ENCODE measurements at places on chromosomes 5 and 9.

- DNase-seq, result no peak
Measured at GRCh38 chr9:90770182-90770738, 31.4 kb upstream of the SYK start.

DNA sequence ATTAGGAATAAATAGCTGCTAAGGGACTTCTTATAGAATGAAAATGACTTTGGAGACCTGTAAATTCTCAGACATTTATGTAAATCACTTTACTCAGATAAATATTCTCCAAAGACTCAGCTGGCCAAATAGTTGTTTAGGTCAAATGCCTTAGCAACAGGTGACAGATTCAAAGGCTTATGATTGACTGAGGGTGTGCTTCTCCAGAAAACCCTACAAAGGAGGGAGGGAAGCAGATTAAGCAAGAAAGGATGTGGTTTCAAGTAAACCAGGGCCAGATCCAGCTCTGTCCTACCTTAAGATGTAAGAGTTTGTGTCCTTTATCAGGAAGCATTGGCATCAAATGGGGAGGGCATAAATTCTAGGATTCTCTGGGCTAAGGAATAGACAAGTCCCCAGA is 433.0 kb downstream of the TLE1 start:
- DNase-seq, result no peak

GRCh38 chr5:60365001-60365400 is 335.0 kb downstream of the DEPDC1B start:
- no peak for DNase-seq

DNA sequence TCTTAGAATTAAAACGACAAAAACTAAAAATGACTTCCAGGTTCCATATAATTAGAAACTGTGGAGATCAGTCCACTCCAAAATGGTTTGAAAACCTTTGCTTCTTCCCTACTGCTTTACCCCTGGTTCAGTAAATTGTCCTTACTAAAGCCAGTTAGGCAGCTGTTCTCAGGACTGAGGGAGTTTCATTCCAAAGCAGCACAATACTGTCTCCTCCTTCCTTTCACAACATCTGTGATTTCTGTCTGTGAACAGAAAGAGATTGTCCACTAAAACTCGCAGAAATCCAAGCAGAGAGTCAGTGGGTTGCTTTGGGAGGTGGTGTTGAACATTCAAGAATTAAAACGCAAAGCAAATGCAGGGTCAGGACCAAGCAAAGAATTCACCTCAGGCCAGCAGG is 740.8 kb upstream of the ZNF608 start:
- no peak for DNase-seq

- DNase-seq, result no peak
Measured at GRCh38 chr5:123785162-123786071, 273.4 kb downstream of the CSNK1G3 start.

GRCh38 chr9:111992523-111992922 is 95.9 kb downstream of the UGCG start:
- no peak for DNase-seq

DNA sequence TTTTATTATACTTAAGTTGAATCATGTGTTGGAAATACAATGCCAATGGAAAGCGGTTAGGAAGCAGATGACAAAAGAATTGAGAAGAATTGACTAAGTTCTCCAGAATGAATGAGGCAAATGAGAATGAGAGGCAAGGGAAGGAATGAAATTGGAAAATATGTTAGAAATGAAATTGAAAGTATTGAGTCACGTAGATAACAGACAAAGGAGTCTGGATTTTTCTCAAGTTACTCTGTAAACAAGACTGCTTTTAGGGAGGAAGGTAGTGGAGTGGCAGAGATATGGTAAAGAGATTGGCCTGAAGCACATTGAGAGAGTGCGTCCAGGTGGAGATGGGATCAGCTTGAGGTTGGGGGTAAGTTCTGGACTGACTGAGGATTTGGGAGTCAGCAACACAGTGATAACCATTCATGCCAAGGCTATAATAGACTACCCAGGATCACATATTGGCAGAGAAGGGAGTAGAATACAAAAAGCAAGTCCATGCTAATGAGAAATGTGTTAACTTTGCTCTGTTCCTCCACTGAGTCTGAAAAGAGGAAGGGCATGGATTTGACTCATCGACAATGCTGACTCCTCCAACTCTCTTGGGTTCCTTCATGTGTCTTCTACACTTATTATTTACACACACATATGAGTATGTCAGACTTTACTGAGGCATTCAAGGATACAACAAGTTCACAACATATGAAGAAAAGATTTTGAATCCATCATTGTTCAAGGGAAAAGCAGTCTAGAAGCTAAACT is 814.2 kb upstream of the ZNF608 start:
- DNase-seq, result no peak

- DNase-seq, result peak; percentile 35
Measured at GRCh38 chr5:174301848-174302625, 256.5 kb downstream of the NSG2 start.

GRCh38 chr5:148085977-148086705 is 22.4 kb downstream of the SPINK5 start:
- no peak for DNase-seq

DNA sequence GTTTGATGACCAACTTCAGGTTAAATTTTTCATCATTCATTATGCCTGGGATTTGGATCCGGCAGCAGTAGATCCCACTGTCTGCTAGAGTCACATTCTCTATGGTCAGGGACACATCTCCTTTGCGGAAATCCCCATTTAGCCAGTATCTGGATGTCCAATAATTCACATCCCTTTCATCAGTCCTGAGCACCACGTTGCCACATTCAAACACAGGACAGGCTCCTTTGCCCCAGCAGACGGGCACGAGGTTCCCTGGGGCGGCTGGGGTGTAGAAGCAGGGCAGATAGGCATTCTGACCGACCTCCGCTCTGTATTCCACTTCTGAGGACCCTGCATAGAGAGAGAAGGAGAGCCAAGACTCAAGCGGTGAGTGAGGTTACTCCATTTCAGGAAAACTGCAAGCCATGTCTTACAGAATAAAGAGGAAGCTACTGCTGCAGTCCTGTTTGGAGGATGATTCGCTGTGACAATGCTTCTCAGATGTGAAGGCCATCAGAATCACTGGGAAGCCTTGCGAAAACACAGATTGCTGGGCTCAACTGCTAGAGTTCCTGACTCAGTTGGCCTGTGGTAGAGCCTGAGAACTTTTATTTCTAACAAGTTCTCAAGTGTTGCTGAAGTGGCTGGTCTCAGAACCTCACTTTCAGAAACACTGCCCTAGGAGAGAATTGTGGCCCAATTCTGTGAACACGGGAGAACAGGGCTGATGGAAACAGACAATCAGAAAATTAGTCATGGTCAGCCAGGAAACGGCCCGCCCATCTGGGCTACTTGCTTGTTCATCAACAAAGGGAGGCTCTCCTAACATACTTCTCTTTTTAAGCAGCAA is 2.0 kb downstream of the HAVCR2 start:
- no peak for DNase-seq

- DNase-seq, result no peak
Measured at GRCh38 chr5:37568018-37568753, 189.1 kb downstream of the WDR70 start.

DNA sequence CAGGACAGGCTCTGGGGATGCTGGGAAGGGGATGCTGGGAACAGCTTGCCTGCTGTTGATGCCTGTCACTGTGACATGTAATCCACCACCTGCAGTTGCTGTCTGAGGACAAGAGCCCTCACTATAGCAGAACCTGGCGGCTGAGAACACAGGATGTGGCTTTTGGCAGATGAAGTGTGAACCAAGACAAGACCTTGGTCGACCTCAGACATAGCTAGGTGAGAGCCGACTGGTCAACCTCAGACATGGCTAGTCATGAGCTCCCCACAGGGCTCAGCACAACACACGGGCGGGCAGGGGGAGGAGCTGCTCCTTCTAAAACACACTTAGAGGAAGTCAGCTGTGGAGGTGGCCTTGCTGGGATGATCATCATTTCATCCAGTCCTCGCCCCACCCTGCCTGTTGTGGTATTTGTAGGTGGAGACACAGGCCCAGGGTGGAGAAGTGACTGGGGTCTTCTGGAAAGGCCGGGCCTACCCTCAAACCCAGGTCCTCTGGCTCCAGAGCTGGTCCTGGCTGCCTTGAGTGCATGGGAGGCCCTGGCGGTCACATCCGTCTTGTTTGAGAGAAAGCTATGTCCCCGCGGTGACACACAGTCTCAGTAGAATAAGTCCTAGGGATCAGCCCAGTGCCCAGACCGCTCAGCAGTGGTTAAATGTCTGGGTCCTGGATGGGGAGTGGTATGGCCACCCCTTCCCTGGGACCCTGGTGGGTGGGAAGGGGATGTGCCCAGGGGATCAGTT is 6.1 kb downstream of the SUSD3 start:
- peak; percentile 63 for DNase-seq

GRCh38 chr9:70811638-70812037 is 309.8 kb downstream of the TRPM3 start:
- no peak for DNase-seq

GRCh38 chr9:77981332-77981731 is 50.3 kb downstream of the GNAQ start:
- DNase-seq, result no peak

DNA sequence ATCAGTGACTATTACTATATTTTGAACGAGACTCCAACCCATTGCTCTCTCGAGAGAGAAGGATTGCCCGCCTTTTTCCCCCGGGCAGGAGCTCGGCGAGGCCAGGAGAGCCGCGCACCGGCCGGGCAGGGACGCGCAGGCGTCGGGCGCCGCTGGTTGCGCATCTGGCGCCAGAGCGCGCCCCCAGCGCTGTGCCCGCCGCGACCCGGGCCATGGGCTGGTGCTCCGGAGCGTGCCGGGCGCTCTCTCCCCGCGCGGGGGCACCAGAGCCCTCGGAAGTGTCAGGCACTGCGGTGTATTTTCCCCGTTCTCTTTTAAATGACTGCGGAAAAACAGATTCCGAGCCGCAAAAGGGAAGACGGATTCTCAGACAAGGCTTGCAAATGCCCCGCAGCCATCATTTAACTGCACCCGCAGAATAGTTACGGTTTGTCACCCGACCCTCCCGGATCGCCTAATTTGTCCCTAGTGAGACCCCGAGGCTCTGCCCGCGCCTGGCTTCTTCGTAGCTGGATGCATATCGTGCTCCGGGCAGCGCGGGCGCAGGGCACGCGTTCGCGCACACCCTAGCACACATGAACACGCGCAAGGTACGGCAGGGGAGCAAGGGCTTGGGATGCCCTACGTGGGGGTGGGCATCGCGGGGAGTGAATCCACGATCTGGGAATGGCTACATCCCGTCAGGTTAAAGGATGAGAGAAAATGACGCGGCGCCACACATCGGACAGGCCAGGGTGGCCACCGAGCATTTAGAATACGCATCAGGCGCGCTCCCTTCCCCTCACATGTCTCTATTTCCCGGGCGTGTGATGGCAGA is 1.1 kb upstream of the NTRK2 start:
- peak; percentile 95 for DNase-seq

- no peak for DNase-seq
Measured at GRCh38 chr5:83751201-83751600, 30.5 kb upstream of the HAPLN1 start.

DNA sequence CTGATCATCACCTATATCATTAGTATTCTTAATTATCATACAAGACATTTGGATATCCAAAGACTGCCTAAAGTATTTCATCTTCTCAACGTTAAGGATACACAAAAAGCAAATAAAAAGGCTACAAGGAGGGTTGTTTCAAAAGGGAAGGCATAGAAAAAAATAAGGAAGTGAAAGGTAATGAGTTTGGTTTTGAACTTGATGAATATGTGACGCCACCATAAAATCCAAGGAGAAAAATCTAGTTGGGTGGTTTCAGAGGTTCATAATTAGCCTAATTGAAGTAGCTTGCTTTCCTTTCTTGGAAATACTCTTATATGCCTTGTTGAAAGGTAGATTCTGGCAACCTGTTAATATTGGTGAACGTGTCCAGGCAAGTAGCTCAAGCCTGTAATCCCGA is 96.1 kb upstream of the SGCD start:
- DNase-seq, result no peak

DNA sequence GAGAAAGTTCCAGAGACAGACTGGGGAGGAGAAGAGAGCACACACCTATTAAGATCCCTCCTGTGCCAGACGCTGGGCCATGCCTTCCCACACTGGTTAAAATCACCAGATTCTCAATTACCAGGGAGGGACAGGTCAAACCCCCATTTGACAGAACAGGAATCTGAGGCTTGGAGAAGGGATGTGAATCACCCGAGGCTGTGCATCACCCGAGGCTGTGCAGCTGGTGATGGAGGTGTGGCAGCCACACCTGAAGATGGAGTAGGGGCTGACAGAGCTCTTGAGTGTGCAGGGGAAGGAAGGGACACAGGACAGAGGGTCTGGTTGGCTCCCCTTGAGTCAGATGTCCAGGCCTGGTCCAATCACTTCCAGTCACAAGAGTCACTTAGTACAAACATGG is 70.6 kb downstream of the LMX1B start:
- DNase-seq, result no peak

- no peak for DNase-seq
Measured at GRCh38 chr9:70902171-70902570, 219.2 kb downstream of the TRPM3 start.

GRCh38 chr5:2892466-2893000 is 141.1 kb upstream of the IRX2 start:
- DNase-seq, result no peak

DNA sequence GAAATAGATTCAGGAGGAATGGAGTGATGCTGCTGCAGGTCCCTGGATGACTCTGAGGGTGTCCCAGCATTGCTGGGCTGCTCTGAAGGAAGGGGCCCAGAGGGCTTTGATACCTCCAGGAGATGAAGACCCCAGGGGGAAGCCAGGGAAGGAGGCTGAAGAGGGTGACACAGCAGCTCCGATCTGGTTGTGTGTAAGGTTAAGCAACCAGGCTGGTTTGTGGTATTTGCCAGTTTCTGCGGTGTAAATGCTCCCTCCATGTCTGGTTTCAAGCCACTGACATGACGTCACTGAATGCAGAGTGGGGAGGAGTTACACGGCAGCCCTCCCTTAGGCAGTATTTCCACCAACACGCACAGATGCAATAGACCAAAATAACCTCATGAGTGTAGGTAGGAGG is 40.0 kb upstream of the ORM1 start:
- DNase-seq, result peak; percentile 42

DNA sequence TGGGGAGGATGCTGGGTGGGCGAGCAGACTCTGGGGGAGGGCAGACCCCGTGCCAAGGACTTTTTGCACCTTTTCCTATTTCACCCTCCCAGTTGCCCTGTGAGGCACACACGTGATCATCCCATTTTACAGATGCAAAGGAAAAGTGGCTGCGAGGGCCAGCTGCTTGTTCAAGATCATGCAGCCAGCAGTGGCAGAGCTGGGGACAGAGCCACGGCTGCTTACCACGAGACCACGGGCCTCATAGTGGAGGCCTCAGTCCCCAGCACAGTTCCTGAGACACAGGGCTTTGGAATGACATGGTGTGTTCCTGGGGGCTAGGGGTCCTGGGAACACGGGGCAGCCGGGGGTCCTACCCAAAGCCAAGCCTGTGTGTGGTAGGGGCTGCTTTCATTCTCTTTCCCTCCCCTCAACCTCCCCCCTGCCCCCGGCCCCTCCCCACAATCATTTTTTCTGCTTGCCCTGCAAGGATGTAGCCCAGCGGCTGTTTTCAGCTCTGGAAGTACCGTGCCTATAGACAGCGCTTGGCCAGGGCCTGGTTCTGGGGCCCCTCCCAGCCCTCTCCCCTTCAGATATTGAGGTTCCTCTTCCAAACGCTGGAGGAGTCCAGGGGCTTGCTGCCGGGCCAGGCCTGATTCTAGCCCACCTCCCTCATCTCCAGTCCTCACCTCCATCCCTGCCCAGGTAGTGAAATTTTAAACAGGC is 58.5 kb upstream of the IER5L start:
- DNase-seq, result no peak
